HT-29 (cell line): ENCODE measurements at places on chromosomes 16 and 17. TPM values are rescaled to one million over a fixed set of nuclear protein-coding genes. Genes with fewer than 3 reads are reported as not detected.

DNA sequence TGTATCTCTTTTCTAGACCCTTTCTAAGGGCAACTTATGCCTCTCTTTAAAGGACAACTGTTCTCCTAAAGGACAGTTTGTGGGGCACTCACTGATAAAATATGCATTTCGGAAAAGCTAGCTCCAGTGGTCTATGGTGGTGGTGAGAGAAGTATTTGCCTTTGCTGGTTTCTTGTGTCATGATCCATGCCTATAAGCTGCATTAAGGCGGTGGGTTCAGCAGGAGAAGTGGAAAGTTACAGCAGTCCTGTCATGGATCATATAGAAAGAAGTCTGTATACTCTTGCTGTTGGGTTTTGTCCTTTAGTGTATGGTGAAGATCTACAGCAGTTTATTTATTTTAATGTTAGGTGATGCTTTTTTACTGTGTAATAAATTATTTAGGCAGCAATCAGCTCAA lies 563.9 kb upstream of the PSMD7 start:
- DNase-seq: no peak

DNA sequence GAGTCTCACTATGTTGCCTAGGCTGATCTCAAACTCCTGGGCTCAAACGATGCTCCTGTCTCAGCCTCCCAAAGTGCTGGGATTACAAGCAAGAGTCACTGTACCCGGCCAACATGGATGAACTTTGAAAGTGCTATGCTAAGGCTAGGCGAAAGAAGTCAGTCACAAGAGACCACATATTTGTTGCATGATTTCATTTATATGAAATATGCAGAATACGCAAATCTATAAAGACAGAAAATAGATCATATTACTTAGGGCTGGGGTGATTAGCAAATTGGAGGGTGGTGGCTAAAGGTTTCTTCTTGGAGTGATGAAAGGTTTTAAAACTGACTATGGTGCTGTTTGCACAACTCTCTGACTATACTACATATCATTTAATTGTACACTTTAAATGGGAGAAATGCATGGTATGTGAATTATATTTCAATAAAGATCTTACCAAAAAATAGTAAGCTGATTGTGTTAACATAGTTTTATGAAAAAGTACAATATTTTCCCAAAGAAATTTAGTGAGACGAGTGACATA lies 1.2 kb upstream of the FLYWCH1 start:
- no peak for DNase-seq

DNA sequence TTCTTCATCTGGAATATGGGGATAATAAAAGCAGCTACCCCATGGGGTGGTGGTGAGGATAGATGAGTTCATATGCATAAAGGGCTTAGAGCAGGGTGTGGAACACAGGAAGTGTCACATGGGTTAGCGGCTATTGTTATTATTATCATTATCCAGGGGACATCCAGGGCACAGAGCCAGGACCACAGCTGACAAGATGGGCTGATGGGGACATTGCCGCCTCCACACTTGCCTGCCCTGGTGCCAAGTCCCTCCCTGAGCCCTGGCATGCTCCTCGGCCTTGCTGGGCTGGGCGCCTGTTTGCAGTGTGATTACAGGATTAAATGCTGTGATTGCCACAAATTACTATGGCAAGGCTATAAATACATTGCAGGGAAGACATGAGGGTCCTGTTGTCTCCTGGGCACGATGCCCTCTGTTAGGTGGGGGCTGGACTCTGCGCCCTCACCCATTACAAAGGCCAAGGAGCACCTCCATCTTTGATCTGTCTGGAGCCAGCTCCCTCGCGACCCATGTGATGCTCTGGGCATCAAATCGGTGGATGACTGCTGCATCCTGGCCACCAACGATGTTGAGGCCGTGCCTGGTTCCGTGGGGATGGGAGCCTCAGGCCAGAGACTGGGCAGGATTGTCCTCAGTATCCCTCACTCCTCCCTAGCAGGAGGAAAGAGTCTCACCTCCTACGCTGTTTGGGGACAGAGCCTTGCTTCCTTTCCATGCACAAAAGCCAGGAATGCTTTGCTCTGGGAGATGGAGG lies 43.2 kb downstream of the PIMREG start:
- DNase-seq: no peak

DNA sequence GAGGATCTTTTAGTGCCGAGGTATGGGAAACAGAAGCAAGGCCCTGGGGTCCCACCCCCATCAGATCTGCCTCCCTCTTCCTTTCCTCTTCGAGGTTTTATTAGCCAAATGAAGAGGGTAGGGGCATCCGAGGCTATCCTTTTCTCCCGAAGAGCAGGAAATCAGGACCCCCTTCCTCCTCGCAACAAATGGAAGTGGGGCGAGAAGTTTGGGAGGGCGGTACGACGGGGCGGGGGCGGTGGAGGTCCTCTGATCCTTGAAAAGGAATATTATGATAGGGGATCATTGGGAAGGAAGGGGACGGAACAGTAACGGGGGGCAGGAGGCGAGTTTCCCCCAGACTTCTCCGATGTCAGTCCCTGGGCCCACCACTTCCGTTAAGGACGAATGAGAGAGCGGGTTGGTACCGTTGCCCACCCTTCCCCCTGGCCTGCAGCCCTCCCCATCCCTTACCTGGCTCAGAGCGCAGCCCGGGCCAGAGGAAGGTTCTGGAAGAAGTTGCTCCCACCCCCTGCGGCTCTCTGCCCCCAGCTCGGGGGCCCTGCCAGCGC lies 309 bp downstream of the FOXJ1 start:
- DNase-seq: no peak

DNA sequence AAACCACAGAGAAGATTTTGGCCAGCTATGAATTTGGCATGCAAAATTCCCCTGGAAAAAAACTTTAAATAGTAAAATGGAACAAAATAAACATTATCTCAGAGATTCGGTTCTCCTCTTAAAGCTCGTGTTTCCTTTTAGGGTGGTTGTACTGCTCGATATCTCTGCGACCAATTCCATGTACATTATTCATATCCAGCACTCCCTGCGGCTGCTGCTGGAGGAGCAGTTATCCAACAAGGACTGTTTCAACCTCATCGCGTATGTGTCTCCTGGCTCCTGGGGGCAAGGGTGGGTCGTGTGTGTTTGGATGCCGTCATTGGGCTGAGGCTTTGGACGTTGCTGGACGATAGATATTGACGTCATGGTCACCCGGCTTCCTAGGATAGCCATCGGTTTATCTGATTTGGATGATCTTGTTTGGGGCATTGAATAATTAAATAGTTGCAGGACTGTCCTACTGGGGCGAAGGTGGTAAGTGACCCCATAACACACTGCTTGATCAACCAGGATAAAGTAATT lies 33.8 kb downstream of the VWA3A start:
- no peak for DNase-seq

The CDH13 gene
- not detected in 2 replicates for total RNA-seq

The NPIPB4 gene
- 23.8 and 36.5 TPM in 2 replicates for total RNA-seq
